ENCODE measurements at places on chromosomes 1 and 21.

GRCh38 chr1:116308276-116308675 lies 64.8 kb upstream of the ATP1A1 start:
- DNase-seq = no peak

DNA sequence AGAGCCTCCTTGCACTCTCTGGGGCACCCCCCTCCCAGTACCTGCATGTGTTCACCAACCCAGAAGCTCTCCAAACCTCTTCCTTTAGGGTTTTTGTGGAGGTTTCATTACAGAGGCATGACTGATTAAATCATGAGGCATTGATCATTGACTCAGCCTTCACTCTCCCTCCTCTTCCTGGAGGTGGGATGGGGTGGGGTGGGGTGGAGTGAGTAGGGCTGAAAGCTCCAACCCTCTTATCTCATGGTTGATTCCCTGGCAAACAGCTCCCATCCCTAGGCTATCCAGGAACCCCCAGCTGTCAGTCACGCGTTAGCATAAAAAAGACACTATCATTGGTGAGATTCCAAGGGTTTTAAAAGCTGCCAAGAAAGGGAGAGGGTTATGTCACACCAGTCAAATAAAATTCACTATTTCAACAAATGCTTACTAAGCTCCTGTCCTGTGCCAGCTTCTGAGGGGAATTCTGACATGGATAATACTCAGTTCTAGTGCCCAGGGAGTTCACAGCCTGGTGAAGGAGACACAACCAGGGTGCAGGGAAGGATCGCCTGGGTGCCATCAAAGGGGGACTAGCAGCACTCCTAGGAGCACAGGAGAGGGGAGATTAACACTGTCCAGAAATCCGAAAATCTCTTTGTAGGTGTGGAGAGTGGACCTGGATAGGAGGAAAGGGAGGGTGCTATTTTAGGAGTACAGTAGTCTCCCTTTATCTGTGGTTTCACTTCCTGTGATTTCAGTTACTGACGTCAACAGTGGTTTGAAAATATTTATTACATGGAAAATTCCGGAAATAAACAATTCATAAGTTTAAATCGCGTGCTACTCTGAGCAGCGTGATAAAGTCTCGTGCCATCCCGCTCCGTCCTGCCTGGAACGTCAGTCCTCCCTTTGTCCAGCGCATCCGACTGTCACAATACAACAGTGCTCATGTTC lies 6.8 kb upstream of the IL24 start:
- peak; percentile 72 for DNase-seq

DNA sequence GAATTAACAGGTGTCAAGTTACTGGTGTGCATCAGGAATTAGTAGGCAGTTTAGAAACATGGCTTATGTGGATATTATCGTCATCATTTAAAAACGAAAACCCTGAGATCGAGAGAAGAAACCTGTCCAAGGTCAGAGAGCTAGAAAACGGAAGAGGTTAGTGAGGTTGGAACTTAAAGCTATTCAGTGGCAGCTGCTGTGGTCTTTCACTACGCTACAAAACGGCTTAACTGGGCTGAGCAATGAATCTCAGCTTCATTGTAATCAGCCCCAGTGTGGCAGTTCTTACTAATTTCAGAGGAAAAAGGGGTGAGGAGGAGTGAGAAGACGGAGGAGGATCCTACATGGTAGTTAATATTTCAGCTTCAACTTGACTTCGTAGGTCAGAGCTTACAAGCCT lies 77.9 kb downstream of the DAB1 start:
- DNase-seq = no peak

DNA sequence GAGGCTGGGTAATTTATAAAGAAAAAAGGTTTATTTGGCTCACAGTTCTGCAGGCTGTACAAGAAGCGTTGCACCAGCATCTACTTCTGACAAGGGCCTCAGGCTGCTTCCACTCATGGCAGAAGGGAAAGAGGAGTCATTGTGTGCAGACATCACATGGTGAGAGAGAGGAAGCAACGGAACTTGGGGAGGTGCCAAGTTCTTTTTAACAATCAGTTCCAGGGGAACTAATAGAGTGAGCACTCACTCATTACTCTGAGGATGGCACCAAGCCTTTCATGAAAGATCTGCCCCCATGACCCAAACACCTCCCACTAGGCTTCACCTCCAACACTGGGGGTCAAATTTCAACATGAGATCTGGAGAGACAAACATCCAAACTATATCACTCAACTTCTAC lies 77.2 kb downstream of the DDAH1 start:
- DNase-seq = no peak

DNA sequence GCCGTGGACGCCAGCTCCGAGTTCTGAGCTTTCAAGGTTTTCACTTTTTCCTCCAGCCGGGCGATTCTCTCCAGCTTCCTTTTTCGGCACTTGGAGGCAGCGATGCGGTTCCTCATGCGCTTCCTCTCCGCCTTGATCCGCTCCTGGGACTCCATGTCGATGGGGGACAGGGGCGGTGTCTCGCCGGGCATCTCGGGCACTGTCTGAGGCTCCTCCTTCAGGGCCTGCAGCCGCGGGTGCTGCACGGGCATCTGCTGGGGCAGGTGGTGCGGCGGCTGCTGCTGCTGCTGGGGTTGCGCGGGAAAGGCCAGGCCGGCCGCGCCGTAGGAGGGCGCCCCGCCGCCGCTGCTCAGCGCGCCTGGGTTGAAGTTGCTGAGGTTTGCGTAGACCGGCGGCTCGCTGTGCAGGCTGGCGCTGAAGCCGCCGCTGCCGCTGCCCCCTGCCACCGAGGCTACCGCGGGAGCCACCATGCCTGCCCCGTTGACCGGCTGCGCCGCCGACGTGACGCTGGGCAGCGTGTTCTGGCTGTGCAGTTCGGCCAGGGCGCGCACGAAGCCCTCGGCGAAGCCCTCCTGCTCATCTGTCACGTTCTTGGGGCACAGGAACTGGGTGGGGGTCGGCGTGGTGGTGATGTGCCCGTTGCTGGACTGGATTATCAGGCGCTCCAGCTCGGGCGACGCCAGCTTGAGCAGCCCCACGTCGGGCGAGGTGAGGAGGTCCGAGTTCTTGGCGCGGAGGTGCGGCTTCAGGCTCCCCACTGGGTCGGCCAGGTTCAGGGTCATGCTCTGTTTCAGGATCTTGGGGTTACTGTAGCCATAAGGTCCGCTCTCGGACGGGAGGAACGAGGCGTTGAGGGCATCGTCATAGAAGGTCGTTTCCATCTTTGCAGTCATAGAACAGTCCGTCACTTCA lies 1.4 kb downstream of the JUN start:
- DNase-seq = no peak

DNA sequence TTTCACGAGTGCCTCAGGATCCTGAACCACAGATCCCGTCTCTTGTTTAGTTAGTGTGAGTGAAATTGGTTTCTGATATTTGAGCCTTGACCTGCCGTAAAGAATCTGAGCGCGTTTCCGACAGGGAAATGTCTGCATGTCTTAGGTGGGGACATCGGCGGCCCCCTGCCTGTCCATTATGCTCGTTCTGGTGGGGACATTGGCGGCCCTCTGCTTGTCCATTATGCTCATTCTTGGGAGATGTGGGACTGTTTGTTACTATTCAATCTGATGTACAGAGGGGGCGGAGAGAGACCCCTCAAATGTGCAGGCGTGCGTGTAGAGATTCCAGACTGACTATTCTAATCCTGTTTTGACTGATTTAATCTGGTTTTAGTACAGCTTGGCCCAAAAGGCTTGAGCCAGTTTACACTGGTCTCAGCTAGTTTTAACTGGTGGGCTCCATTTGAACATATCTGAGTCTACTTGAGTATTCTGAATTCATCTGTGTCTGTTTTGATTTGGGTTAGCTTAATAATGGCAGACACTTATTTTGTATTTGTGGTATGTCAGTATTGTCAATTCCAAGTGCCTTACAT lies 6.6 kb upstream of the TINAGL1 start:
- DNase-seq = no peak

GRCh38 chr1:212286556-212287131 lies 1.4 kb downstream of the PPP2R5A start:
- DNase-seq = no peak

GRCh38 chr1:204357551-204358490 lies 1.9 kb downstream of the PLEKHA6 start:
- no peak for DNase-seq

GRCh38 chr1:84840346-84840745 lies 52.7 kb downstream of the LPAR3 start:
- DNase-seq = no peak

GRCh38 chr21:29064850-29065481 lies 8.5 kb downstream of the CCT8 start:
- no peak for DNase-seq

DNA sequence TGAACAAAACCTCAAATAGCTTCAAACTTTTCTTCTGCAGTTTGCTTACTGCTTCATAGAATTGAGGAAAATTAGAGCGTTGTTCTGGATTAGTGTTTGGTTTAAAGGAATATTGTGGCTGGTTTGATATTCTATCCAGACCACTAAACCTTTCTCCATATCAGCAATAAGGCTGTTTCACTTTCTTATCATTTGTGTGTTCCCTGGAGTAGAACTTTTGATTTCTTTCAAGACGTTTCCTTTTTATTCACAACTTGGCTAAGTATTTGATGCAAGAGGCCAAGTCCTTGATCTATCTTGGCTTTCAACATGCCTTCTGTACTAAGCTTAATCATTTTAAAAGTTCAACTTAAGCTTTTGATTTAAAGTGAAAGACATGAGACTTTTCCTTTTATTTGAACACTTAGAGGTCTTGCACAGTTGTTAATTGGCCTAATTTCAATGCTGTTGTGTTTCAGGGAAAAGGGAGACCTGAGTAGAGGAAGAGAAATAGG lies 359.1 kb downstream of the S1PR1 start:
- no peak for DNase-seq

- DNase-seq = peak; percentile 18
Observed at GRCh38 chr1:167273027-167273800, 52.5 kb downstream of the POU2F1 start.

GRCh38 chr21:29217818-29218291 lies 80.9 kb upstream of the BACH1 start:
- DNase-seq = peak; percentile 66

GRCh38 chr1:116495535-116495934 lies 75.3 kb downstream of the CD58 start:
- no peak for DNase-seq

DNA sequence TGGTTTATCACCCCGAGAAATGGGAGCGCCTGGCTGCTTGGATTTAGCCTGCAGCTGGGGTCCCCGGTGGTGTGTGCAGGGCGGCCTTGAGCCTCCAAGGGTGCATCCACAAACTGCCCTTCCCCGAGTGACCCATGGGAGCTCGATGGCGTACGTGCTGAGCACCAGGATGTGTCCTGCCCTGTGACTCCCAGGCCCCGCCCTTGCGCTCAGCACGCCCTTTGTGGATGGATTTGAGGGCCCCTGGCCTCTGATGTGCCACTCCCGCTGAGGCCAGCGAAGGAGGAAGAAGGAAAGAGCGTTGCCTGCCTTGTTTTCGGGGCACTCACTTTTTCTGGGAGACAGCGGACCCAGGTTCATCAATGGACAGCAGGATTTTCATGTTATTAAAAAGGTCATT lies 1.7 kb upstream of the TFF3 start:
- no peak for DNase-seq

All from HTR-8/SVneo (cell line).